Prostate gland (tissue), 2 donors: ENCODE measurements at places on chromosomes 2 and 18.

GRCh38 chr18:72194072-72194471, 350.1 kb downstream of the CBLN2 start:
- no peak for DNase-seq

- DNase-seq: peak; percentile 13
Measured at GRCh38 chr18:75880925-75881504, 453.5 kb upstream of the SMIM21 start.

- peak; percentile 95 for DNase-seq
Measured at GRCh38 chr2:67846370-67847070, 216.3 kb downstream of the C1D start.

- DNase-seq: no peak
Measured at GRCh38 chr2:210519594-210519993, 36.8 kb upstream of the CPS1 start.

DNA sequence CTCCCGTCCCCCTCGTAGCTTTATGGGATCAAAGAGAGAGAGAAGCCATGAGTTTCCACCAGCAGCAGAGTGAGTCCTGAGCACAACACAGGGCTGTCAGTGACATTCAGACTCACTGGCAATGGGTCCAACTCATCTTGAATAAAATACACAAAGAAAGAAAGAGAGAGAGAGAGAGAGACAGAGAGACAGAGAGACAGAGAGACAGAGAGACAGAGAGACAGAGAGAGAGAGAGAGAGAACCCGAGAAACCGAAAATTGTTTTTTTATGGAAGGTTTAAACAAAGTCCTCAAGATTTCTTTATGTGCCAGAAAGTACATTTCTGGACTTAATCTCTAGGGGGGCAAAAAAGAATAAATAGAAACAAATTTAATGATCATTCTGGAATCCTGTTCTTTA, 11.5 kb upstream of the BCL2 start:
- no peak for DNase-seq
